ENCODE measurements at places on chromosomes 16 and 17. TPM values are rescaled to one million over a fixed set of nuclear protein-coding genes. Genes with fewer than 3 reads are reported as not detected.
A peak's percentile ranks its signal among the peaks of the same experiment; 100 is the strongest.

GRCh38 chr17:59779521-59779920 lies 72.1 kb downstream of the VMP1 start:
- no peak for DNase-seq

GRCh38 chr17:72759301-72759700 lies 333.2 kb downstream of the SLC39A11 start:
- DNase-seq = no peak

GRCh38 chr16:1906055-1906845 lies 12.0 kb downstream of the HS3ST6 start:
- DNase-seq = no peak

GRCh38 chr16:67000384-67001351 lies 12.3 kb downstream of the CES4A start:
- peak; percentile 38 for DNase-seq

DNA sequence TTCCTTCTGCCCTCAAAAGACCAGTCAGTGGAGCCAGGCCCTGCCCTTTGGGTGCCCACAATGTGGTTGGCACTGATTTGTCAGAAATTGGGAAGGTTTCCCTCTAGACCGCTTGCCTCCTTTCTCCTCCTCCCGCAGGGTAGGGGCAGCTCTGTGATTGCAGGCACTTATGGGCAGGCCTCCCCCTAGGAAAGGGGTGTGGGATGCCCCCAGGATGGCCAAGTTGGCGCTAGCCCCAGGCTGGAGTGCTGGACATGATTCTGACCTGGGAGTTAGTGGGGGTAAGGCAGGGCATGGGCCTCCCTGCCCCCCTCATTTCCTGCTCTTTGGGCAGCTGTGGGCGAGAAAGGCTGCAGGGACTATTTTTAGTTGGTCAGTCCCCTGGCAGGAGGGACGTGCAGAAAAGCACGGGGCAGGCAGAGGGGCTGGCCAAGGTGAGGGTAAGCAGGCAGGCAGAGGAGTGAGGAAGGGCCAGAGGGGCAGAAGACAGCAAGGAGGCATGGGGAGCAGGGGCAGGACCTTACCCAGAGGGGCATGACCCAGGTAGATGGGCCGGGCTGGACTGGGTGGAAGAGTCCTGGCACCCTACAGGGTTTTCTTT lies 3.3 kb downstream of the RARA start:
- no peak for DNase-seq

GRCh38 chr17:50981279-50981678 lies 115.1 kb upstream of the TOB1 start:
- DNase-seq = no peak

DNA sequence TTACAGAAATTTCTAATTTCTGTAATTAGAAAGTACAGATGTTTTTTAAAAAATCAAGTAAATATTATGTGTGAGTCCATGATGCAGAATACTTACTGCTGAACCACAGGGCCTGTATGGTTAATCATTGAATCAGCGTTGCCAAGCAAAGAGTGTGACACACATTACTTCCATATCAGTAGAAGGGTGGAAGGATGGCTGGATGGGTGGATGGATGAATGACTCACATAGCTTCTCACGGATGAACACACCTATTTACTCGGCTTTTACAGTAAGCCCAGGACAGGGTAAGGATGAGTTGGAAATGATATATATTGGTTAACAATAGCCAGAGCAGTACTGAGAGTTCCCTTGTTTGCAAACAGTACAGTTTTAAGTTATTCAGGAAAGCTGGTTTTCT lies 495.9 kb upstream of the RBFOX1 start:
- no peak for DNase-seq

DNA sequence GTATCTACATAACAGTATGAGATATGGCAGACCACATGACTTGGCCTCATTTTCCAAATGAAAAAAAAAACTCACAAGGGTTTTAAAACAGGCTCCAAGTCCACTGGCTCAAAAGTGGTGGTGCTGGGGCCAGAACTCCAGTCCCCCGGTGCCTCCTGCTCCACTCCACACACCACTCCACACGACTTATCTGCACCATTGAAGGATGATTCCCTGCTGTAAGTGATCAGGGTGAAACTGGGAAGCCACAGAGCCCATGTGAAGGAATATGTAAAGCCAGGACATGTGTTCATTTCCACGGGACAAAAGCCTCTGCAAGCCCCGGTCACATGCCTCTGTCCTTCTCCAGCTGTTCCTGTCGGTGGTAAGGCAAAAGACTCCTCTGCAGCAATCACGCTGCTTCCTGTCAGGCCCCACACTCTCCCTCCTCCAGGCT lies 97.2 kb downstream of the ZNF18 start:
- DNase-seq = no peak

DNA sequence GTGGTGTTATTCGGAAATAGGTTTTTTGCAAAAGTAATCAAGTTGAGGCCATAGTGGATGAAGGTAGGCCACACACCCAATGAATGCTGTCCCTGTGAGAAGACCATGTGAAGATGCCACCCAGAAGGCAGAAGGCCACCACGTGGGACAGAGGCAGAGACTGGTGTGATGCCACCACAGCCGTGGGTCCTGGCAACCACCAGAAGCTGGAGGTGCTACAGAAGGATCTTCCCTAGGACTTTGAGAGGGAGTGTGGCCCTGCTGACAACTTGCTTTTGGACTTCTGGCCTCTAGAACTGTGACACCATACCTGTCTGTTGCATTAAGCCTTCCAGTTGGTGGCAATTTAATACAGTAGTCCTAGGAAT lies 49.3 kb downstream of the RMI2 start:
- DNase-seq = no peak

DNA sequence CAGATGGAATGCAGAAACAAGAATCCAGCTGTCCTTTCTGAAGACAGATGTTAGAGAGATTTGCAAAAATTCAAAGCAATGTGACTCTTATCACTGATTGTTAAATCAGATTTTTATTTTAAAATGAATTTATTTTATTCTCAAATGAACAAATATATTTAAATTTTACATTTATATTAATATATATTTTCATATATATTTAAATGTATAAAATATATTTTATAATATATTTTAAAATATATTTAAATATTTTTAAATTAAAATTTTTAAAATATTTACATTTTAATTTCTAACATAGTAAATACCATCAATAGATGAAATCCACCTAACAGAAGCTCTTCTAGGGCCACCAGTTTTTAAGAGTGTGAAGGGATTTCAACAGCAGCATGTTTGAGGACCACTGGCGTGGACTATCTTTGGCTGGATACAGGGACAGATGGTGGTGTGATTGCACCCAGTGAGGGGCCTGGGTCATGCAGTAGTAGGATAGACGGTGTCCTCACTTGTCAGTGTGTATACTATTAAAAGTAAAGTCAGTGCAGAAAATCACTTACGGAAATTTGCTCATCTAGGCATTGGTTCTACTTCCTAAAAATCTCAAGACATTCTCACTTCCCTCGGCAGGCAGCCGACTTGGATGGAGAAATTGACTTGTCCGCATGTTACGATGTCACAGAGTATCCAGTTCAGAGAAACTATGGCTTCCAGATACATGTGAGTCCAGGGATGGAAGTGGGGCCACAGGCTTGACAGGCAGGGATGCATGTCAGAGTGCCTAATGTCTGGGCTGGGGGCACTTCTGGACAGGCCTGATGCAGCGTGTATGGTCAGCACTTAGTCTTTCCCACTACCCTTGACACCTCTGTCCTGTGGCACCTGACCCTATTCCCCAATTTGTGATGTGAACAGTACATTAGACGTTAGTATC lies 56.3 kb downstream of the PLD6 start:
- no peak for DNase-seq

DNA sequence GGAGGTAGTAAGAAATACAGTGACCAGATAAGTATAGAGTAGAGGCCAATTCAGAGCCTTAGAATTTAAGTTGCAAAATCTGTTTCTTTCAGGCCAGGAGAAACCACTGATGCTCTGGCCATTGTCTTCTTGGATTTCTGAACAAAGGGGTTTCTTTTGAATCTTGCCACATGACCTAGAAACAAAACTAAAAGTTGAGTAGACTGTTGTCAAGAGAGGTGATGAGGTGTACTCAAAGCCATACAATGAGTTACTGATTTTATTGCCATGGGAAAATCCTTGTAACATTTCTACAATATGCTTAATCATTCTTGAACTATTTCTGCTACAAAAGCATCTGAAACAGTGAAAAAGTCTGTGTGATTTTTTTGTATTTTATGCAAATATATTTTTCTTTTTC lies 881.3 kb downstream of the CDH11 start:
- no peak for DNase-seq

GRCh38 chr16:2799859-2800226 lies 1.6 kb downstream of the PRSS41 start:
- no peak for DNase-seq

DNA sequence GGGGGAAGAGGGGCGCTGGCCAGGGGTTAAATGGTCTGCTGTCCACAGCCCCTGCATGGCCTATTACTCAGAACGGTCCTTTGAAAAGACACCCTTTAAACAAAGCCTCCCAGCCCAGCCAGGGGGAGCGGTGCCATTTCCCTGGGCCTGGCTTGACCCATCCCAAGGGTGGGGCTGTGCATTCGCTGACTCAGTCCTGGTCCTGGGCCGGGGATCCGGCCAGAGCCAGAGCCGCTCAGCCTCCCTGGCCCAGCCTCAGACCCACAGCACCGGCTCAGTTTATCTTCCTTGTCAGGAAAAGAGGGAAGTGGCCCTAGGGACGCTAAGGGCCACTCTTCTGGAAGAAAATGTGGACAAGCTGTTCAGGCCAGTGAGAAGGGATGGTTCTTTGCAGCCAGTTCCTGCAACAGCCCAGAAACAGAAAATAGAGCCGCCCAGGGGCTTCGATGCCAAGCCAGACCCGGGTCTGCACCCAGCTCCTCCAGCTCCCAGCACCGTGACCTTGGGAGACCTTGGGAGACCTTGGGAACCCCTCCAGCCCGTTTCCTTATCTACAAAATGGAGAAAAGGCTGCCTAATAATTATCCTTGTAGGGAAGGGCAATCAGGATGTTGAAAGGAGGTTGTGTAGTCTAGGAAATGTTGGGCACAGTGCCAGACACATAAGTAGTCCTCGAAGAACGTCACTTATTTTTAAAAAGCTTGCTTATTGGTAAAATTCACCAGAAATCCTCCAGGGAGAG lies 82.5 kb downstream of the ZDHHC7 start:
- no peak for DNase-seq

DNA sequence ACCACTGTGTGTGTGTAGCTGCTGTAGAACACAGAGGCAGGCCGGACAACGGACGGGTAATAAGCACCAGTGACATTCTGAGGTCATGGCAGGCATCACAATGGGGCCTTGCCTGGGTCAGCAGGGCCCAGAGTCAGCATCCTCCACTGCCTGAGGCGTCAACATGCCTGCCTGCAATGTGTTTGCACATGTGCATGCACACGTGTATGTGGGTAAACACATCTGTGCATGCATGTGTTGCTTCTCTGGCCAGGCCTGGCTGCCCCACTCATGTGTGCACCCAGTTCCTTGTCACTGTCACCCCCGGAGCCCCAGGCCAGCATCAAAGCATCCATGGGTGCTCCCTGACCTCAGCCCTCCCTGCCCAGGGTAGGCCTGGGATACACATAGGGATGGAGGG lies 43.3 kb downstream of the LGALS9 start:
- DNase-seq = no peak

DNA sequence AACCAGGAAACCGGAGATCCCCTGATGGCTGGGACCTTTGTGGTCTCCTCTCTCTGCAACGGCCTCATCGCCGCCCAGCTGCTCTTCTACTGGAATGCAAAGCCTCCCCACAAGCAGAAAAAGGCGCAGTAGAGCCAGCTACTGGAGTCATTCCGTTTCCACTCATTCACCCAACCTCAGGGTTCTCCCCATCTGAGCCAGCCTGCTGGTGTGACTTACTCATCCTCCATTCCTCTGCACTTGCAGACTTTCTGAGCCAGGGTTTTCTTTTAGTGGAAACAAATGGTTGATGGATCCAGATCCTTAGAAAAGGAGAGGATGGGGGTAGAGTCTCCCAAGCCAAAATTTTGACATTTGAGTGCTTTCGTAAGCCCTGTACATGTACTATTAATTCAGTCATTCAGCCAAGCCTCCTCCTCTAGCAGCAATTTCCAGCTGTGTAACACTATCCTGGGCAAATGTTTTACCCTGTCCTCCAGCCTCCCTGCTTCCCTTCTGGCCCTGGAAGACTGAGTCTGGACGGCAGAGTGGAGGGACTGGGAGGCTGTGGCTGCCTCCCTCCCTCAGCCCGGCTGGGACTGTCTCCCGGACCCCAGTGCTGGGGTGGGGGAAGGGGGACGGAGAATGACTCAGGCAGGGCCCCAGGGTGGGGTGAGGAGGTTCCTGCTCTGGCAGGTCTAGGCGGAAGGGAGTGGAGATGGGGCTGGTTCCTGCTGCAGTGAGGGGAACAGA lies 2.3 kb downstream of the SOX15 start:
- no peak for DNase-seq

- no peak for DNase-seq
Measured at GRCh38 chr16:68995011-68995504, 110.4 kb upstream of the HAS3 start.

GRCh38 chr16:67760956-67761230 lies 41.8 kb upstream of the GFOD2 start:
- DNase-seq = no peak

DNA sequence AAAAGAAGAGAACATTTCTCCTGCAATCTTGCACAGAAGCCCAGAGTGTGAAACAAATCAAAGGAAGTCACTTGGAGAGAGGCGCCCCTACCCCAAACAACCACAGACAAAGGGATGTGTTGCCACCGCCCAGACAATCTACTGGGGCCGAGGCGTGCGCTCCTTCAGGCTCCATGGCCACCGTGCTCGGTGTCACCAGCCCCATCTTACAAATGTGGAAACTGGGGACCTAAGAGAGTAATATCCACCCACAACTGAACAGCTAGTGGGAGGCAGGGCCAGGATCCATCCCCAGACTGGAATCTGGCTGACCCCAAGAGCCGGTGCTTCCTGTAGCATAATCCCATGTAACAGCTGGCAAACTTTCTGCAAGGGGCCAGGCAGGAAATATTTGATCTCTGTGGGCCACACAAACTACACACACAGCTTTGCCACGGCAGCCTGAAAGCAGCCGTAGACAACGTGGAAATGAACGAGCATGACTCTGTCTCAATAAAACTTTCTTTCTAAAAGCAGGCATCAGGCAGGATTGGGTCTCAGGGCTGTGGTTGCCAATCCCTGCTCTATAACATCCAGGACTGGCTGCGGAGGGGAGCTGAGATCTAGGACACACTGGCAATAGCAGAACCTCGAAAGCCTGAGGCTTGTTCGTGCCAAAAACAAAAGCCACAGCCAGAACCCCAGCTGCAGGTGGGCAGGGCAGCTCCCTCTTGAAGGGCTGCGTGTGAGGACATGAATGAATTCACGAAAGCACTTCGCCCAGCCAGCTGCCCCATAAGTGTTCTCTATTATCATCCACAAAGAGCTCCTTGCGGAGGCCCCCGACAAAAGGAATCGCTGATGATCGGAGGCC lies 26.6 kb upstream of the GINS2 start:
- no peak for DNase-seq

- peak; percentile 29 for DNase-seq
Measured at GRCh38 chr16:10552998-10553491, 27.4 kb downstream of the EMP2 start.

- no peak for DNase-seq
Measured at GRCh38 chr17:45973946-45974859, 24.8 kb upstream of the STH start.

The BEAN1 gene
- total RNA-seq = not detected

The ESRP2 gene
- total RNA-seq = 1.3 TPM

The GPR142 gene
- total RNA-seq = not detected

The OTOP2 gene
- total RNA-seq = not detected

The MYH2 gene
- total RNA-seq = not detected

The FOXL1 gene
- not detected for total RNA-seq

Measured in activated T-cell treated with anti-CD3 and anti-CD28 coated beads, Interleukin-2, amount 50 U/mL, for 4 hours (primary cell).